Psoas muscle (tissue), 8 donors: ENCODE measurements at places on chromosomes 12 and 14. TPM values are rescaled to one million over a fixed set of nuclear protein-coding genes. Genes with fewer than 3 reads are reported as not detected.

MIP gene
- not detected for total RNA-seq

KRT77 gene
- not detected for total RNA-seq

- H3K27ac ChIP-seq: no peak overlapping the region
- H3K36me3 ChIP-seq: no peaks in the 10 kb centered on the region
- no peaks in the 10 kb centered on the region for H3K4me1 ChIP-seq
- H3K27me3 ChIP-seq: no peaks in the 10 kb centered on the region
- H3K4me3 ChIP-seq: no peak overlapping the region
Observed at GRCh38 chr14:51744372-51745130, 92.8 kb downstream of the FRMD6 start.

DNA sequence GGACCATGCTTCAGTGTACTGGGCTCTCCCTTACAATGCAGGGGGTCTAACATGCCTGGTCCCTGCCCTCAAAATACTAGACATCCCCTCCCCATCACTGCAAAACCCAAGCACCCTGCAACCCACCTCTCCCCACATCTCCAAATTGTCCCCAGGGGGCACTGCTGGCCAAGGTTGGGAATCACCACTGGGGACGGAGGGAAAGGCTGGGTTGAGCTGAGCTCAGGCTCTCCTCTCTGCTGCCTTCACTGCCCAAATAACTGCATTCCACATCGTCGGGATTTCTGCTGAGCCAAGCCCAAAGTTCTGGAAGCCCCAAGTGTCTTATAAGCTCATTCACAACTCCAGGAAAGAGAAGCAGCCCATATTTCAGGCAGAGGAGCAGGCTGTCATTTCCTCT is 69.6 kb downstream of the NT5DC3 start:
- no peak overlapping the region for H3K27ac ChIP-seq
- no peaks in the 10 kb centered on the region for H3K36me3 ChIP-seq
- no peaks in the 10 kb centered on the region for H3K27me3 ChIP-seq
- peaks cover 6% of the 10 kb centered on the region for H3K4me1 ChIP-seq
- no peak overlapping the region for H3K4me3 ChIP-seq

DNA sequence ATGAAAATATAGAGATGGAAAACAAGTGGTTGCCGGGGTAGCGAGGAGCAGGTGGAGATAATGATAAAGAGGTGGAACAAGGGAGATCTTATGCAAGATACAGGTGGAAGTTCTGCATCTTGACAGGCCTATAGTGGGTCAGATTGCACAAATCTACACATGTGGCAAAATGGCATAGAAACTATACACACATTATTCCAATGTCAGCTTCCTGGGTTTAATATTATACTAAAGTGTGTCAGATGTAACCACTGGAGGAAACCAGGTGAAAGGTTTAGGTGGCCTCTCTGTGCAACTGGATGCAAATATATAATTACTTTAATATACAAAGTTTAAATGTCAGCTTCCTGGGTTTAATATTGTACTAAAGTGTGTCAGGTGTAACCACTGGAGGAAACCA is 1.1 kb downstream of the SLC38A4 start:
- H3K27ac ChIP-seq: no peak overlapping the region
- H3K4me3 ChIP-seq: peak overlapping the region; percentile 60
- no peaks in the 10 kb centered on the region for H3K36me3 ChIP-seq
- H3K27me3 ChIP-seq: no peaks in the 10 kb centered on the region

GRCh38 chr14:38618514-38618913 is 362.6 kb upstream of the CLEC14A start:
- no peak for DNase-seq
- H3K4me1 ChIP-seq: no peaks in the 10 kb centered on the region
- no peak overlapping the region for H3K4me3 ChIP-seq
- no peak overlapping the region for H3K27ac ChIP-seq
- no peaks in the 10 kb centered on the region for H3K36me3 ChIP-seq

DNA sequence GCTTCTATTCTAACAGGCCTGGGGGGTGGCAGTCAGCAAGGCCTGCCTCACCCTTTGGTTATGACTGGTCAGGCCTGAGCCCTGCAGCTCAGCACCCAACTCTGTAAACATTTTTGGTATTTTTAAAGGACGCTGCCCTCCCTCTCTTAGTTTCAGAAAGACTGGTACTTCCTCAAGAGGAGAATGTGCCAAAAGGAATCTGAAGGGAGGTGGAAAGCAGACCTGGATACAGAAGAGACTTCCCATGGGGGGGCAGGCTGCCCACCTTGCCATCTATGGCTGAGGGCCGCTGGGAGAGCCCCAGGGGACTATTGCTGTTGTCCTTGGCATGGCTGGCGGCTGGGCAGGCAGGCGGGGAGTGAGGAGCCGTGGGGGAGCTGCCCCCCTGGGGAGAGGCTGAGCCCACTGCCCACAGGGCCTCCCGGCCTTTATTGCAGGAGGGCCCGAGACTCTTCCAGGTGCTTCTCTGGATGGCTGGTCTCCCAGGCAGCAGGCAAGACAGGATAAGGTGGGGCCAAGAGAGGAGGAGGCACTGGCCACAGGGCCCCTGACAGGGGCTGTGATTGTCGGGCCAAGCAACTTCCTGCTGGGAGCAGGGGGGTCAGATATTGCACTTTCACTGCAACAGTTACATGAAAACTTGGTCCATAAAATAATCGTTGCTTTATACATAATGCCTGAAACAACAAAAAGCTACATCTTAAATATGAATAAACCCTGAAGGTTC is 3.5 kb downstream of the ARL6IP4 start:
- H3K4me3 ChIP-seq: no peak overlapping the region
- DNase-seq: no peak
- H3K36me3 ChIP-seq: peaks cover 51% of the 10 kb centered on the region
- H3K27me3 ChIP-seq: no peaks in the 10 kb centered on the region
- H3K27ac ChIP-seq: peak overlapping the region; percentile 46

DNA sequence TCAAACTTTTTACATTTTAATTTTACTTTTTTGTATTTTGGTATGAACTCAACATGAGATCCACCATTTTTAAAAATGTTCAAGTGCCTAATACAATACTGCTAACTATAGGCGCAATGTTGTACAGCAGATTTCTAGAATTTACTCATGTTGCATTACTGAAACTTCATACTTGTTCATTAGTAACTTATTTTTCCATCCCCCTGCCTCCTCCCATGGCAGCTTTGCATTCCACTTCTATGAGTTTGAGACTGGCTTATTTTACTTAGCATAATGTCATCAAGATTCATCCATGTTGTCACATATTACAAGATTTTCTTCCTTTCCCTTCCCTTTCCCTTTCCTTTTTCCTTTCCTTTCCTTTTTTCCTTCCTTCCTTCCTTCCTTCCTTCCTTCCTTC is 825.9 kb downstream of the SLC16A7 start:
- no peak for DNase-seq
- H3K36me3 ChIP-seq: no peaks in the 10 kb centered on the region
- H3K27me3 ChIP-seq: no peaks in the 10 kb centered on the region

GRCh38 chr12:107586256-107586970 is 99.2 kb upstream of the PWP1 start:
- no peak overlapping the region for H3K27ac ChIP-seq
- DNase-seq: no peak
- no peaks in the 10 kb centered on the region for H3K4me1 ChIP-seq
- peaks cover 17% of the 10 kb centered on the region for H3K27me3 ChIP-seq

- no peak overlapping the region for H3K4me3 ChIP-seq
- H3K27me3 ChIP-seq: no peaks in the 10 kb centered on the region
- no peak overlapping the region for H3K27ac ChIP-seq
- DNase-seq: no peak
- no peaks in the 10 kb centered on the region for H3K4me1 ChIP-seq
Observed at GRCh38 chr14:59090572-59090971, 97.9 kb upstream of the DAAM1 start.

DNA sequence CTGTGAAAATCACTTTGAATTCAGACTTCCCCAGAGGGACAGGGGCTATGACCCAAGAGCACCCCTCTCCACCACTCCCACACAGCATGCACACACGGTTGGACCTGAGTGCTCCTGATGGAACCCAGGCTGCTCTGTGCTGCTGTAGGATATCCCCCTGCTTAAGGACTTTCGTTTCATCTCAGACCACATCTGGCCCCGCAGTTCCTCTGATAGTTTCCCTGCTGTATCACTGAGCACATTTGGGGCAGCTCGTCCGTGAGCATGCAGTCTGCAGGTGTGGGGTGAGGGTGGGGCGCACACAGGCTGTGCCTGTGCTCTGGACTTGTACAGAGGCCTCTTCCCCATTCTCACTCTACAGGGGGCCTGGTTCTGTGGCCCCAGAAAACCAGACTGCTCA is 345.2 kb upstream of the FKBP4 start:
- no peak for DNase-seq
- no peaks in the 10 kb centered on the region for H3K27me3 ChIP-seq
- H3K4me1 ChIP-seq: no peaks in the 10 kb centered on the region
- H3K27ac ChIP-seq: no peak overlapping the region

DNA sequence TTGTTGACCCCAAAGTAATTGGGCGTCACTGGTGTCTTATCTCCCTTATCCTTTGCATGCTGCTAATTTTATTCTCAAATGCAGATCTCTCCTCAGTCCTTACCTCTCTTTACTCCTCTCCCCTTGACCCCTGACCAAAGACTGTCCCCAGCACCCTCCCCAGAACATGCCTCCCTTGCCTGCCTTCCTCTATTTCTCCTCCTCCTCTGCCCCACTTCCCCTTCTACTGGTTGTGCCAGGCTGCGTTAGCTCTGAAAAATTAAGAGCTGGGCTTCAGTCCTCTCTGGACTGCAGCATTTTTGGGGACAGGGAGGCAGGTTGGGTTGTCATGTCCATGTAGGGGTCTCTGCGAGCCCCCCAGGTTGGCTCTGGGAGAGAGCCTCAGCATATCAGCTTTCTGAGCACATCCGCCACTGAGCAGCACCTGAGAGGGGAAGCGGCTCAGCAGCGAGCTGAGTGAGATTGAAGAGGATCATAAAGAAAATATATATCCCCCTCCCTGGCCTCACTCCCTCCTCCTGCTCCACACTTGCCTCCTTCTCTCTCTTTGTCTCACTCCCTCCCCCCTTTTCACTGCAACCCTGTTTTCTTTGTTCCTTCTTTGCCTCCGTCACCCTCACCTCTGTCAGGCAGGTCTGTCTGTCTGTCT is 6.4 kb upstream of the CISTR start:
- no peaks in the 10 kb centered on the region for H3K4me1 ChIP-seq
- H3K27ac ChIP-seq: no peak overlapping the region
- no peaks in the 10 kb centered on the region for H3K36me3 ChIP-seq
- no peak overlapping the region for H3K4me3 ChIP-seq
- no peak for DNase-seq

GRCh38 chr12:113366827-113367226 is 8.4 kb downstream of the PLBD2 start:
- H3K27ac ChIP-seq: peak overlapping the region; percentile 56
- H3K36me3 ChIP-seq: peaks cover 20% of the 10 kb centered on the region
- DNase-seq: no peak
- H3K27me3 ChIP-seq: no peaks in the 10 kb centered on the region
- H3K4me1 ChIP-seq: peaks cover 18% of the 10 kb centered on the region

GRCh38 chr14:81400852-81401251 is 728 bp upstream of the STON2 start:
- H3K27ac ChIP-seq: peak overlapping the region; percentile 88
- peak; percentile 85 for DNase-seq
- no peaks in the 10 kb centered on the region for H3K27me3 ChIP-seq
- H3K4me3 ChIP-seq: no peak overlapping the region
- H3K4me1 ChIP-seq: peaks cover 40% of the 10 kb centered on the region

GRCh38 chr12:66500841-66501240 is 178.0 kb downstream of the GRIP1 start:
- no peak for DNase-seq
- H3K4me1 ChIP-seq: no peaks in the 10 kb centered on the region
- no peaks in the 10 kb centered on the region for H3K27me3 ChIP-seq
- no peak overlapping the region for H3K4me3 ChIP-seq
- H3K36me3 ChIP-seq: no peaks in the 10 kb centered on the region
